ENCODE measurements at places on chromosomes 11 and 22. TPM values are rescaled to one million over a fixed set of nuclear protein-coding genes. Genes with fewer than 3 reads are reported as not detected.

DNA sequence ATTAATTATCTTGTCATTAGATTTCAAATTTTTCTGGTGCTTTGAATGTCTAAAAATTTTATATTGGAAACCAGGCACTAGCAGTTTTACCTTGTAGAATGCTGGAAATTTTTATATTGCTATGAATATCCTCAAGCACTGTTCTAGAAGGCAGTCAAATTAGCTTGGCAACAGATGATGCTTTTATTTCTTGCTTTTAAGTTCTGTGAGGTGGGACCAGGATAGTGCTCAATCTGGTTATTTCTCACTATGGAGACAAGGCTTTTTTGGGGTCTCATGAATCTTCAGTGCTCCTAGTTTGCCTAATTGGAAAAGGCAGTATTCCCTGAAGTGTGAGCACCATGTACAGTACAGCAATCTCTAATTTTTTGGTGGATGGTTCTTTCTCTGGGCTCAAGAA lies 27.1 kb downstream of the ANO3 start:
- no peaks in the 10 kb centered on the region for H3K4me1 ChIP-seq
- no peak overlapping the region for H3K4me3 ChIP-seq
- no peaks in the 10 kb centered on the region for H3K36me3 ChIP-seq
- no peak for DNase-seq

GRCh38 chr11:62033191-62034035 lies 66.0 kb upstream of the FTH1 start:
- peaks cover 6% of the 10 kb centered on the region for H3K27me3 ChIP-seq
- peaks cover 11% of the 10 kb centered on the region for H3K4me1 ChIP-seq
- no peak for DNase-seq
- H3K4me3 ChIP-seq = no peak overlapping the region
- H3K27ac ChIP-seq = peak overlapping the region; percentile 4

DNA sequence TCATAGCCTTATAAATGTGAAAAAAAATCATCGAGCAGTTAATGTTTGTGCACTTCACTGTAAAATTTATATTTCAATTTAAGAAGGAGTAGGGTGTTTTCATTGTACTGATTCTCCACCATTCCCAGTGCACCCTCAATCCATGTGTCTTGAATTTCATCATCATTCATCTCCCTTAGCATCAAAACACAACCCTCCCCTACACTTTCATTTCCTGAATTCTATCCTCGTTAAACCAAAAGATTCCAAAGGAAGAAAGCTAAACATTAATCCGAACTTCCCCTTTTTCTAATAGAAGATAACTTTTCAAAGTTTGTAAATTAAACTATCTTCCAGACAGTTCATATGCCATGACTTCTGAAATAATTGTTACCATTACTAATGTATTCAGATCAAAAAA lies 34.1 kb upstream of the OR8B8 start:
- H3K27me3 ChIP-seq = peaks cover 45% of the 10 kb centered on the region
- DNase-seq = no peak
- no peak overlapping the region for H3K4me3 ChIP-seq
- no peaks in the 10 kb centered on the region for H3K36me3 ChIP-seq

GRCh38 chr22:27452922-27453321 lies 348.6 kb downstream of the MN1 start:
- H3K36me3 ChIP-seq = no peaks in the 10 kb centered on the region
- H3K4me3 ChIP-seq = no peak overlapping the region
- DNase-seq = no peak
- no peaks in the 10 kb centered on the region for H3K27me3 ChIP-seq
- H3K4me1 ChIP-seq = no peaks in the 10 kb centered on the region

- no peak overlapping the region for H3K27ac ChIP-seq
- peaks cover 37% of the 10 kb centered on the region for H3K4me1 ChIP-seq
- no peak for DNase-seq
These were observed 4.8 kb upstream of the VPS11 start for GRCh38 chr11:119062779-119063178.

DNA sequence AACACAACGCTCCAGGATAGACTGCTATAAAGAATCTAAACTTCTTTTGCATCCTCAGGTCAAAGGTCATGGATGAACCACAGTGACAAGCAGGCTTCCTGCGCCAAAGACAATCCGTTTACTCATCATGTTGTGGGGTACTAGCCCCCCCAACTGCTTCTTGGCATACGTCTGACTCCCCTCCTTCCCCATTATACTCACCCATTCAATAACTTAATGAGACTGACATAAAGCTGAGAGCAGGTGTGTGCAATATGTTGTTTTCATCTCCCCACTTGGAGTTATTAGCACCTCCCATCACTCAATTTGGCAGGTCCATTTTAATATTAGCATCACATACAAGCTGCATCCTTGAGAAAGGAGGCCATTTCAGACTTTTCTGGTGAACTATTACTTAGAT lies 157.1 kb downstream of the CADM1 start:
- DNase-seq = no peak
- no peak overlapping the region for H3K4me3 ChIP-seq

- peak overlapping the region; percentile 84 for H3K4me3 ChIP-seq
- H3K4me1 ChIP-seq = peaks cover 23% of the 10 kb centered on the region
- peak; percentile 54 for DNase-seq
- peaks cover 28% of the 10 kb centered on the region for H3K27me3 ChIP-seq
These were observed 703 bp downstream of the ABTB2 start for GRCh38 chr11:34356913-34357700.

GRCh38 chr11:69686856-69687255 lies 11.7 kb upstream of the LTO1 start:
- H3K36me3 ChIP-seq = no peaks in the 10 kb centered on the region
- peaks cover 5% of the 10 kb centered on the region for H3K4me1 ChIP-seq
- H3K27ac ChIP-seq = no peak overlapping the region
- no peak overlapping the region for H3K4me3 ChIP-seq
- H3K27me3 ChIP-seq = peaks cover 43% of the 10 kb centered on the region

GRCh38 chr11:44572884-44573283 lies 7.4 kb downstream of the CD82 start:
- DNase-seq = no peak
- peak overlapping the region; percentile 67 for H3K27ac ChIP-seq
- H3K4me1 ChIP-seq = peaks cover 43% of the 10 kb centered on the region
- no peaks in the 10 kb centered on the region for H3K27me3 ChIP-seq

- no peaks in the 10 kb centered on the region for H3K4me1 ChIP-seq
- no peak overlapping the region for H3K27ac ChIP-seq
- no peak for DNase-seq
- H3K36me3 ChIP-seq = no peaks in the 10 kb centered on the region
- H3K27me3 ChIP-seq = peaks cover under 1% of the 10 kb centered on the region
These were observed 66.2 kb downstream of the CADM1 start for GRCh38 chr11:115437902-115438575.

GRCh38 chr11:134559602-134559962 lies 147.5 kb upstream of the B3GAT1 start:
- no peak for DNase-seq
- H3K27ac ChIP-seq = no peak overlapping the region
- no peak overlapping the region for H3K4me3 ChIP-seq
- H3K27me3 ChIP-seq = peaks cover 15% of the 10 kb centered on the region

GRCh38 chr11:47177229-47177845 lies 658 bp upstream of the ARFGAP2 start:
- DNase-seq = peak; percentile 85
- no peaks in the 10 kb centered on the region for H3K27me3 ChIP-seq
- peak overlapping the region; percentile 99 for H3K4me3 ChIP-seq
- peak overlapping the region; percentile 99 for H3K27ac ChIP-seq
- peaks cover 48% of the 10 kb centered on the region for H3K4me1 ChIP-seq
- no peaks in the 10 kb centered on the region for H3K36me3 ChIP-seq

GRCh38 chr11:1839204-1839923 lies 583 bp downstream of the TNNI2 start:
- peak overlapping the region; percentile 47 for H3K4me3 ChIP-seq
- H3K36me3 ChIP-seq = no peaks in the 10 kb centered on the region
- peaks cover 23% of the 10 kb centered on the region for H3K4me1 ChIP-seq
- H3K27me3 ChIP-seq = no peaks in the 10 kb centered on the region

DNA sequence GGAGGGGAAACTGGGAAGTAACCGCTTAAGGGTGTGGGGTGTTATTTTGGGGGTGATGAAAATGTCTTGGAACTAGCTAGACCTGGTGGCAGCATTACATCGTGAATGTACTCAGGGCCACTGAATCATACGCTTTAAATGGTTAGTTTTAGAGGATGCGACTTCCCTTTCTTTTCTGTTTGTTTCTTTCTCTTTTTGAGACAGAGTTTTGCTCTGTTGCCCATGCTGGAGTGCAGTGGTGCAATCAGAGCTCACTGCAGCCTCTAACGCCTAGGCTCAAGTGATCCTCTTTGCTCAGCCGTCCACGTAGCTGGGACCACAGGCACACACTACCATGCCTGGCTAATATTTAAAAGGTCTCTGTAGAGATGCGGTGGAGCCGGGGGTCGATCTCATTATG lies 5.6 kb upstream of the MIAT start:
- no peak for DNase-seq
- no peaks in the 10 kb centered on the region for H3K27me3 ChIP-seq
- no peak overlapping the region for H3K27ac ChIP-seq

DNA sequence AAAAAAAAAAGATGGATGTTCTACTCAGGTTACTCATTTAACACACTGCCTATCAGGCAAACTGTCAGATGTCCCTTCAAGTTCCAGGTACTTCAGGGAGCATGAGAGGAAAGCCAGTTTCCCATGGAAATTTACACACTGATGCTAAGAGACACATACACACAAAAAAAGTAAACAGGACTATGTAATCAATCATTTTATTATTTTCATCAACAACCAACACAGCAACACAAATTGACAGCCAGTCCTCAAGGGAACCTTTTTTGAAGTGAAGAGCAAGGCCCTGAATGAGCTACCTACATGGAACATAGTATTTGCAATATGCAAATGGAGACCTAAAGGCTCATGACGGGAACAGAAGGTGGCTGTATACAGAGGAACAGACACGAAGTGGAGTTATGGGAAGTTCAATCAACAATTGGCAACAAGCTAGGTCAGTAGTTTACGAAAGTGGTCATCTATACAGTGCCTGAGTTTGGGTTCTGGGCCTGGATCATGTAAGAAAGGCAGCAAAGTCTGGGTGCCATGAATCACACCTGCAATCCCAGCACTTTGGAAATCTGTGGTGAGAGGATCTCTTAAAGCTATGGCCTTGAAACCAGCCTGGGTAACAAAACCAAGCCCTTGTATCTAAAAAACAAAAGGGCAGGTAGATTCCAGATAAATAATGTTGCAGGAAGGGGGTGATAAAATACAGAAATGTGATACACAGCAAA lies 12.6 kb upstream of the WDR74 start:
- peak overlapping the region; percentile 86 for H3K27ac ChIP-seq
- peaks cover 53% of the 10 kb centered on the region for H3K4me1 ChIP-seq
- DNase-seq = peak; percentile 26

GRCh38 chr11:126140926-126141280 lies 70.5 kb downstream of the RPUSD4 start:
- H3K27ac ChIP-seq = no peak overlapping the region
- no peaks in the 10 kb centered on the region for H3K4me1 ChIP-seq
- H3K36me3 ChIP-seq = no peaks in the 10 kb centered on the region
- DNase-seq = no peak
- peaks cover 16% of the 10 kb centered on the region for H3K27me3 ChIP-seq
- no peak overlapping the region for H3K4me3 ChIP-seq

GRCh38 chr22:17829695-17830042 lies 55.4 kb upstream of the BID start:
- H3K4me1 ChIP-seq = peaks cover 10% of the 10 kb centered on the region
- no peak overlapping the region for H3K4me3 ChIP-seq
- H3K27ac ChIP-seq = peak overlapping the region; percentile 62
- no peak for DNase-seq
- peaks cover 9% of the 10 kb centered on the region for H3K36me3 ChIP-seq

DNA sequence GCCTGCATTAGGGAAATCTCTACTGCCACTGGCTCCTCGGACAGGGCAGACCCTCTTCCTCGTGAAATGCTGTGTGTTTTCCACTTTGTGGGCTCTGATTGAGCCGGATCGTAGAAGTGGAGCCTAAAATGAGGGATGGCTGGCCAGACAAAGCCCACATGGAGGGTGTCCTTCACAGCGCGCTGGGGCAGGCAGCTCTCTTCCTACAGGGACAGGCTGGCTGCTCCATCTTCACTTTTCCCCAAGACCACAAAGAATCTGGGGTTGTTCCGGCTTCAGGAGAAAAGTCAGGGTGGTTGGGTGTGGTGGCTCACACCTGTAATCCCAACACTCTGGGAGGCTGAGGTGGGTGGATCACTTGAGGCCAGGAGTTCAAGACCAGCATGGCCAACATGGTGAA lies 94.9 kb downstream of the MORC2 start:
- no peak overlapping the region for H3K27ac ChIP-seq
- H3K27me3 ChIP-seq = no peaks in the 10 kb centered on the region
- no peak overlapping the region for H3K4me3 ChIP-seq

- H3K27me3 ChIP-seq = no peaks in the 10 kb centered on the region
- no peak for DNase-seq
- peaks cover 66% of the 10 kb centered on the region for H3K36me3 ChIP-seq
- peaks cover 22% of the 10 kb centered on the region for H3K4me1 ChIP-seq
- H3K27ac ChIP-seq = peak overlapping the region; percentile 75
These were observed 35.9 kb downstream of the CTSC start for GRCh38 chr11:88301488-88302140.

DNA sequence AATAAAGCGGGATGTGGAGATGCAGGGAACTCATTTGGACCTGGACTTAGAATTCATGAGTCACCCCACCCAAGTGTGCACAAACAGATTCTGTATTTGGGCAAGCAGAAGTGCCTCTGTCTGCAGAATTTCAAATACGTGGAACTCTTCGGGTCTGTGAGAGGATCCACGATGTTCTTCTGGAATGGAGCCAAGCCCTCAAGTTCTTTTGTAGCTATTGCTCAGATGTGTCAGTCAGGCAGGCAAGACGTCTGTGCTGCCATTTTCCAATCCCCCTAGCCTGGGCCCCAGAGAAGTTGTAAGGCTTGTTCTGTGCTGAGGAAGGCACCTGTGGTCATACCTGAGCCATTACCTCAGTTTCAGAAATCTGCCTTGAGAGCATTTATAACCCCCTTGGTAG lies 132.8 kb upstream of the RASSF10 start:
- no peak for DNase-seq
- H3K27ac ChIP-seq = no peak overlapping the region
- no peaks in the 10 kb centered on the region for H3K36me3 ChIP-seq
- peaks cover 11% of the 10 kb centered on the region for H3K27me3 ChIP-seq

The CNTF gene
- total RNA-seq = 3.0 TPM

The AMOTL1 gene
- total RNA-seq = 0.03 TPM

The TEX54 gene
- 0.88 TPM for total RNA-seq

The SLC6A5 gene
- total RNA-seq = not detected

The TSPAN18 gene
- total RNA-seq = 1.5 TPM

The SMTNL1 gene
- not detected for total RNA-seq

The RTN4RL2 gene
- total RNA-seq = not detected

The RPUSD4 gene
- 47.9 TPM for total RNA-seq

The CREB3L1 gene
- not detected for total RNA-seq

The DYNC2H1 gene
- total RNA-seq = 3.2 TPM

The YAP1 gene
- not detected for total RNA-seq

The ADM2 gene
- 8.2 TPM for total RNA-seq

The IGSF9B gene
- total RNA-seq = 16.1 TPM

The SMIM35 gene
- 0.91 TPM for total RNA-seq

The SDHAF2 gene
- total RNA-seq = 63.3 TPM

The GNG3 gene
- not detected for total RNA-seq

The OR52A1 gene
- not detected for total RNA-seq

Data from naive thymus-derived CD8-positive, alpha-beta T cell (primary cell).